Neuronal stem cell (in vitro differentiated cells): ENCODE measurements at places on chromosomes 6 and 20.

DNA sequence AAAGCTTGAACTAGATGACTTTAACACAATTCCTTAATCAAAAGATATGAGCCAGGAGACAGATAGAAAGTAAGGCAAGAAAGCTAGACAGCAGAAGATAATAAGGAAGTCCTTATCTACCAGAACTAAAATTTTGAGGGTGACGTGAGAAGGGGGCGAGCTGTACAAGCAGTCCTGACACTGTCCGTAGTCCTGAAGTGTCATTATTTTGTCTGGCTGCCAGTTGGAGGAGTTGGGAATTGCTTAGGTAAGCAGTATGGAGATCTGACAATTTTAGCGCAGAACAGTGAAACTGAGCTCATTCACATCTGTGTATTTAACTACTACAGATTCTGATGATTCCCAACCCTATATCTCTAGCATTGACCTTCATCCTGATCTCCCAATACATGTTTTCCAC, 25.8 kb upstream of the CEP85L start:
- peak; percentile 8 for DNase-seq

GRCh38 chr6:162706232-162706631, 21.3 kb downstream of the PRKN start:
- no peak for DNase-seq

DNA sequence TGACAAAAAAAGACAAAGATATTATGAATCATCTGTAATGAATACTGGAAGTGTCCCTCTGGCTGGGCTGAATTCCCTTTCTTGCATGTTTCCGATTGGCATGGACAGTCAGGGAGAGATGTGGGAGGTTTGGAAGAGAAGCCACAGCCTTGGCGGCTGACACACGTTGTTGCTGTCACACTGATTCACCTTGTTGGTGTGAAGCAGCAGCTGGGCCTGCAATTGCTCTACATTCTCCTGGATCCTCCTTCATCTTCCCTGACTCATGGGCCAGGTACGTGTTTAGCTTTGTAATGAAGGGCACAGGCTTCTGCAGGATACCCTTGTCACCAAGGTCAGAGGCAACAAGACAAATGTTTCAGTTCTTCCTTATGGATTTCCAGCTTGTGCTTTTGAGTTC, 13.4 kb upstream of the SMIM8 start:
- no peak for DNase-seq

- no peak for DNase-seq
Measured at GRCh38 chr20:57794600-57795341, 85.0 kb upstream of the PMEPA1 start.

DNA sequence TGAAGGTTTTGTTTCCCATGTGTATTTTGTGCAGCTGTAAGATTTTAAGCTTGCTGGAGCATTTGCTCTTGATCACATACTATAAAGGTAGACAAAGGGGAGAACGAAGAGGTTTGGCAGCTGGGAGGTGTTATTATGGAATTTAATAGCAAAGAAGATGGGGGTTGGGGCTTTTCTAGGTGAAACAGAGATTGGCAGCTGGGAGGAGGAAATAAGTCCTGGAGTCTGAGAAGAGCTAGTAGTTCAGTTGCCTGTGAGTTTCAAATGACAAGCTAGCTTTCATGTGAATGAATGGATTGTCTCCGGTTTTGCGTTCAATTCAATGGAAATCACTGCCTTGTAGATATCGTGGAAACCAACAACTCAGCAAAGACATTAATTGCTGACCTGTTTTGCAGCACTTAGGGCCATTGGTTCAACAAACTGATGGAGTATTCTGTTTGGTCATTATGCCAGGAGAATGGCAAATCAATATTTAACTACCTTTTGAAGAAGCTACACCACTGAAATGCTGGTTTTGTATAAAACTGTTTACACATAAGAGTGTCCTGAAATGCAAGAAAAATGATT, 38.1 kb upstream of the FLRT3 start:
- peak; percentile 39 for DNase-seq

- peak; percentile 24 for DNase-seq
Measured at GRCh38 chr6:163260111-163260895, 154.2 kb upstream of the QKI start.
